ENCODE measurements at places on chromosomes 6 and 20. TPM values are rescaled to one million over a fixed set of nuclear protein-coding genes. Genes with fewer than 3 reads are reported as not detected.

DNA sequence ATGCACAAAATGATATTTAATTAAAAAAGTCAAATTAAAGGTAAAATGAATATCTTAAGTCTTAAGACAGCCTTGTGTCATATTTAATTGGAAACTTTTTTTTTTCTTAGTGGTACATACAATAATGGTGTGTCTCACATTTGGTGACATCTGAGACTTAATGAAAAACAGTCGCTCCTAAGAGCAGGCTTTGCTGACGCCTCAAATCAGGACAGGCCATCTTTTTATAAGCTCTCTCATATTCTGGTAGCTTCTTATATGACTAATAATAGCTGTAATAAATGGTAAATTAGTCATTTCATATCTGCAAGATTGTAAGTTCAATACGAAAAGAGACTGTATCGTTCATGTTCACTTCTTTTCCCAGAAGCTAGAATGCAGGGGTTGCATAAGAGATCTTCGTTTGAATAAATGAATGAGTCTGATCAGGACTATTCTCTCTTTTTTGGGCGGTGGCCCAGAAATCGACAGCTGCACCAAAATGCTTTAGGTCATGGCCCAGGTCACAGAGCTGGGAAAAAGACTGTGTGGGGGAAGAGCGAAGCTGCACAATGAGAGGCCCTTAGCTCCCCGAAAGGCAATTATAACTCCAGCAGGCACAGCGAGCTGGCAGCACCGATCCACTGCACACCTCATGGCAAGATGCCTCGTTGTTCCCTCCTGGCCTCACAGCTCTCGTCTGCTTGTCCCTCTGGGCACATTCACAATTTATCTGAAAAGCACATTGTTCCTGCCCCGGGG is 69.4 kb downstream of the NRN1 start:
- no peak for DNase-seq

DNA sequence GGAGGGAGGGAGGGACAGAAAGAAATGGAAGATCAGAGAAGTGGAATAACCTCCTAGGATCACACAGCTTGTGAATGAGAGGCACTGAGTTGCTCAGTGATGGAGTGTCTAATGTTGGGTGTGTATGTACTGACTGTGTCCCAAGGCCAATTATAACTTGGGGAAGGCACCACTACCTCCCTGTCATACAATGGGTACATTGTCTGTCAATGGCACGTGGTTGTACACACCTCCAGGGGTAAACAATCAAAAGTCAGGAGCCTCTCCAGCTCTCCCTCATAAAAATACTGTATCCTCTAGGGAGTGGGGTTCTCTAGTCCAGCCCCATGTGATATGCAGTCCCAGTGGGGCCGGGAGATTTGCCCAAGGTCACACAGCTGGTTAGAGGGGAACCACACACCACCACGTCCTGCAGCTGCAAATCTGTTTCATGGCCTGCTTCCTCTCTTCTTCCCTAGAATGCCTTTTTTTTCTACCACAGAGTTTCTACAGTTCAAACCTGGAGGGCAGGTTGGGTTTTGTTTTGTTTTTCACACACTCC is 112.5 kb downstream of the SNX5 start:
- no peak for DNase-seq

GRCh38 chr6:35969646-35970045 is 48.7 kb upstream of the SRPK1 start:
- no peak for DNase-seq

GRCh38 chr20:34242879-34243278 is 1.7 kb downstream of the ASIP start:
- no peak for DNase-seq

MBOAT1 gene
- total RNA-seq = 10.3 TPM
